ENCODE measurements at places on chromosomes 7 and 10.

DNA sequence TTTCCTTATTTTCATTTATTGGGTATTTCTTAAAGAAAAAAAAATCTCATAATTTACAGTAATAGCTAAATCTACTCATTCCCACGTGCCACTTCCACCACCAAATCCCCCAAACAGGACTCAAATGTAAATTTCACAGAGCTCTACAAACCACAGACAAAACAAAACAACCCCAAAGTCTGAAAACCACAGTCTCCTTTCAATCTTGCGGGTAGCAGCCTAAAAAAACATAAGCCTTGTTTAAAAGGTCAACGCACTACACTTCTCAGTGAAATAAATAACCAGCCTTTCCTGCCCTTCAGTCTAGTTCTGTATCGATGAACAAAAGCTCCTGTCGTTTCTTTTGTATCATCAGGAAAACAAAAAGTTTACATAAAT, 121.8 kb upstream of the AFAP1L2 start:
- peaks cover 6% of the 10 kb centered on the region for H3K4me1 ChIP-seq
- H3K4me3 ChIP-seq: peak overlapping the region; percentile 28
- no peaks in the 10 kb centered on the region for H3K27me3 ChIP-seq
- H3K36me3 ChIP-seq: no peaks in the 10 kb centered on the region
- DNase-seq: no peak
- H3K27ac ChIP-seq: peak overlapping the region; percentile 66

DNA sequence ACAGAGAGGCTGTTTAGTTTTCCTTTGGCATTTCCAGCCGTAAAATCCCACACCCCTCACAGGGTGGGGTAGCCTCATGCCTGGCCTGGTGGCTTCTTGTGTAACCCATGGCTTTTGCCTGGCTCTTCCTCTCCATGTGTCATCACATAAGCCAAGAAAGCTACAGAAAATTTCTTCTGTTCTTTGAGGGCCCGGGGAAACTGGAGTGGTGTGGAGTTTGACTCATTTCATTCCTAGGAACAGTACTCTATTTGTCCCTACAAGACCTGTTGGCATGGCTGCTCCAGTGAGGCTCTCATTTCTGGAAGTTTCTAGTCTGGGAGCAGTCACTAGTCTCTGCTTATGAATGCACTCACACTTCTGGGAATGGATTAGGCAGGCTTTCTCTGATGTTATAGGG, 523.9 kb downstream of the SUGCT start:
- DNase-seq: no peak
- H3K27me3 ChIP-seq: no peaks in the 10 kb centered on the region
- no peaks in the 10 kb centered on the region for H3K4me1 ChIP-seq
- no peak overlapping the region for H3K4me3 ChIP-seq

- peaks cover 62% of the 10 kb centered on the region for H3K4me1 ChIP-seq
- no peaks in the 10 kb centered on the region for H3K36me3 ChIP-seq
- peak; percentile 72 for DNase-seq
- H3K27ac ChIP-seq: peak overlapping the region; percentile 91
- H3K4me3 ChIP-seq: peak overlapping the region; percentile 87
- H3K27me3 ChIP-seq: no peaks in the 10 kb centered on the region
These were observed 2.2 kb downstream of the ARHGAP21 start for GRCh38 chr10:24721229-24722106.

DNA sequence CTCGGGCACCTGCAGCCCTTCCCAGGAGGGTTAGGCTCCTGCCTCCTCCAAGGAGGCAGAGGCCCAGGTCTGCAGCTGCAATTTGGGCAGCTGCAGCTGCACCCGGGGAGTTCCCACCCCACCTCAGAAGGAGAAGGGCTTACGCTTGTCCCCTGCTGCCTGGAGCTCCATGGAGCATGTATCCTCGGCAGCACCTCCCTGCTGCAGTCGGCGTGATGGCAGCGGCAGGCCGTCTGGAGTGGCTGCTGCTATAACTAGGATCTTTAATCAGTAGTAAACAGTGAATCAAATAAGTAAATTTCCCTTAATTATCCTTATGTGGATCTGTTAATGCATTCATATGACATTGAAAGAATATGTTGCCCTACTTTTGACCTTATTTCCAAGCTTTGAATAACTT, 167.0 kb downstream of the PON1 start:
- no peak for DNase-seq
- no peak overlapping the region for H3K4me3 ChIP-seq
- H3K27me3 ChIP-seq: no peaks in the 10 kb centered on the region
- no peak overlapping the region for H3K27ac ChIP-seq

GRCh38 chr7:34138483-34138882, 233.1 kb downstream of the BMPER start:
- H3K4me3 ChIP-seq: no peak overlapping the region
- no peaks in the 10 kb centered on the region for H3K27me3 ChIP-seq
- no peak for DNase-seq
- no peaks in the 10 kb centered on the region for H3K4me1 ChIP-seq

All from sigmoid colon (tissue), 7 donors.